Effector CD4-positive, alpha-beta T cell (primary cell): ENCODE measurements at places on chromosomes 16 and 17.
A peak's percentile ranks its signal among the peaks of the same experiment; 100 is the strongest.

DNA sequence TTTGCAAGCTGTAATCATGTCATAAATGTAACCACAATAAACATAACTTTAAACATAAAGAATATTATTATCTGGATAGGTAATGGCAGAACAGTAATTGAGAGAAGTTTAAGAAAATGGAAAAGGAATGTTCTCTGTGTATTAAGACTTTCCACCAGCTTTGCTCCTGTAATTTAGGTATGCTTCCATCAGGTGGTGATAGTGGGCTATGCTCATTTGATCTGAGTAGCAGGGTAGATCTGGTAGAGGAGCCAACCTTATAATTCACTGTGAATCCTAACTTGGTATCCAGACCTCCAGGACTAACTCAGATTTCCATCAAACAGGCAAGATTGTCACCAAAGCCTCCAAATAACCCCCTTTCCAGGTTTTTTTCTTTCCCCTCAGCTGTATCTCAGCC, 137.9 kb upstream of the ZKSCAN2 start:
- no peak for DNase-seq

- DNase-seq, result peak; percentile 98
Observed at GRCh38 chr16:67521095-67521804, 7.4 kb upstream of the RIPOR1 start.

GRCh38 chr17:37088459-37088858, 139.7 kb downstream of the AATF start:
- DNase-seq, result no peak

DNA sequence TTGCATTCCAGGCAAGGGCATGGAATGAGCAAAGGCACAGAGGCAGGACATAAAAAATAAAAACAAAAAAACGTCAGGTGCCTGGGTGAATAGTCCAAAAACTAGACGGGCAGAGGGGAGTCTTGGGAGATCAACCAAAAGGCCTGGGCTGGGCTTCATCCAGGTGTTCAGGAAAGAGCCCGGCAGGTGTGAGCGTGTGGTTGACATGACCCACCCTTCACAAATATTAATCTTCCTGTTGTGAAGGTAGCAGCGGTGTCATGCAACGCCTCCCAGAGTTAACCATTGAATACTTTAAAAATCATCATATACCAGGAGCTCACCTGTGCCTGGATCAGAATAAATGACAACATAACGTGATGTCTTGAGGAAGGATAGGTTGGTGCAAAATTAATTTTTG, 90.6 kb downstream of the USP22 start:
- no peak for DNase-seq

DNA sequence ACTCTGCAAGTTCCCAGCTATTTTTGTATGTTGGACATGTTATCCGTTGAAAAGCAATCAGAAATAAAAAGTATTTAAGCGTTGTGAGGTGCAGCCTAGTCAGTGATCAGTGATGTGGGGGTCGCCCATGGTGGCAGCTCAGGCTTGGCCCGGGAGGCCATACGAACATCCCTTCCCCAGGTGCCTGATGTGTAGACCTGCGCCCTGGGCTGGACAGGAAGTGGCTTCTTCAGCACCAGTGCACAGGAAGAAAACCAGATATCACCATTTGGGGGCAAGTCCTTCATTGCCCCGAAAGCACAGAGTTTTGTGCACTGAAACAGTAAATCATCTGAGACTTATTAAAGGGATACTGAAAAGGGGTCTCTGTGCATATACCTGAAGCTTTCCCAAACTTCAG, 98.9 kb downstream of the SOCS1 start:
- DNase-seq, result no peak

DNA sequence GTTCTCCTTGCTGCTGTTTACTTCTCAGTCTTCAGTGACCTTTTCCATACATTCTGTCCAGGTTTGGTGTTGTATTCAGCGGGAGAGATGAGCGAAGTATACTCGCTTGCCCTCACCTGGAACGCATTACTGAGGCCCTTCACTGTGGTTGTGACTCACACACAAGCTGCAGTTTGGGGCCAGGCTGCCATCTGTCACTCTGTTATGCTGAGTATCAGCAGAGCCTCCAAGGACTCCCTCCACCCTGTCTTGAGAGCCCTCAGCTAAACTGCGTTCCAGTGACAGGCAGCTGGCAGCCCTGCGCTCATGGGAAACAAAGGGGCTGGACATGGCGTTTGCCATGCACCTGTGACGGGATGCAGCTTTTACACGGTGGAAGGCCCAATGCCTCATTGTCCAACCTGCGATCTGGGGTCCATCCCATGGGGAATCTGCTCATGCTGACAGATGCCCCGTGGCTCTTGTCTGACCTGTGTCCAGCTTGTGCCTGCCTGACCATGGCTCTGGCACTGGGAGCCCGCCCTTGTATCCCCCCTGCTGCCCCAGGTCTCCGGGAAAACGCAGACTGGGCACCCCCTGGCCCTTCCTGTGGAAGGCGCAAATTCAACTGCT, 6.5 kb upstream of the ZNF778 start:
- DNase-seq, result no peak

DNA sequence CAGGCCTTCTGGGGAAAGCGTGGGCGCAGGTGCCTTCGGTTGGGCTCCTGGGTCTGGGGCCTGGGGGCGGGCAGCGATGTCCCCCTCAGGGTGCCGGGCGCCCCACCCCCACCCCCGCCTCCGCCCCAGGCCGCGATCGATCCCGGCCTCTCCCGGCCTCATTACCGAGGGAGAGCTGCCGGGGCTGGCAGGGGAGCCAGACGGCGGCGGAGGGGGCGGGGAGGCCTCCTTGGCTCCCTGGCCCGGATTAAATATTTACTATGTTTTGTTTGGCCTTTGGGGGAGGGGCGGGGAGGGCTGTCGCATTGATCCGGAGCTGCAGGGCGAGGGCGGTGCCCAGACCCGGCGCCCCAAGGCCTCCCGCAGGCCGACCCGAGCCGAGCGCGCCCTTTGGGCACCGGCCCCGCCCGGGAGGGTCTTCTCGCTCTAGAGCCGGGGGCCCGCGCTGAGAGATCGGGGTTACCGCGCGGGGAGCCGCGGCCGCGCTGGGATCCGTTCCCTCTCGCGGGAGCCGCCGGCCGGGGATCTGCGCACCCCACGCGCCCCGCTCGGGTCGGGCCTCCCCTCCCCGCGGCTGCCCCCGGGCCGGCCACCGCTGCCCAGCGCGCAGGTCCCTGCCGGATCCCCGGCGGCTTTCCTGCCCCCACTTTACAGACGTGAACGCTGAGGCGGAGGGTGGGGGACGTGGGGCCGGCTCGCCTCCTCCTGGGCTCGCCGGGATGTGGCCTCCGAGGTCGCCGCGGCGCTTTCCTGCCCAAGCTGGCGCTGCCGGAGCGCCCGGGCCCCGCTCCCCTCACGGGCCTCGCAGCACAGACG, 27.0 kb downstream of the RTN4RL1 start:
- no peak for DNase-seq

GRCh38 chr17:30824002-30824355, 513 bp downstream of the CRLF3 start:
- no peak for DNase-seq

GRCh38 chr17:38898812-38899348, 26.5 kb upstream of the LASP1NB start:
- peak; percentile 77 for DNase-seq

GRCh38 chr17:69762766-69763165, 312.3 kb upstream of the KCNJ16 start:
- no peak for DNase-seq

DNA sequence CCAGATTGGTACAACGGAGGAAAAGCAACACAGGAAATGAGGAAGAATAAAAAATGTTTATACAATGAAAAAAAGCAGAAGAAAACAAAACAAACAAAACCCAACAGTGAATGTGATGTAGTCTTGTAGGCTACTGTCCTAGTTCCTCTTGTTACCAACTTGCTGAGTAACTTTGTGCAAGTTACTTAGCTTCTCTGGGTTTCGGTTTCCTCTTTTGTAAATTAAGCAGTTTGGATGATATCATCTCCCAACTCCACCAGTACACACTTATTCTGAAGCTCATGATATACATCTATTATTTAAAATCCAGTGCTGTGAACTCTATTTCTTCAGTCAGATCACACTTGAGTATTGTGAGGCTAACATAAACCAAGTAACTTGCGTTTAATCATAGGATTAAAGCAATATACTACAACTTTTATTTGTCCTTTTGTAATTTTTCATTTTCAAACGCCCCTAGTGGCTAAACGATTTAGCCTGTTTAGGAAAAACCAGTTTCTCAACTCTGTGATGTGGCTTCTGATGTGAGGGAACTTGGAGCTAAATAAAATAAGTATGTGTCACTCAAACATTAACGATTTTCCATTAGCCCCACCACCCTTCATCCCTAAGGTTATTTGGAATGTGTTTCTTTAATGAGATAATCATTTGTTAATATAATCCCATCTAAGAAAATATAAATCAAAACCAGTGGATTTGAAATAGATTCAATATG, 1.4 kb upstream of the UNK start:
- no peak for DNase-seq

DNA sequence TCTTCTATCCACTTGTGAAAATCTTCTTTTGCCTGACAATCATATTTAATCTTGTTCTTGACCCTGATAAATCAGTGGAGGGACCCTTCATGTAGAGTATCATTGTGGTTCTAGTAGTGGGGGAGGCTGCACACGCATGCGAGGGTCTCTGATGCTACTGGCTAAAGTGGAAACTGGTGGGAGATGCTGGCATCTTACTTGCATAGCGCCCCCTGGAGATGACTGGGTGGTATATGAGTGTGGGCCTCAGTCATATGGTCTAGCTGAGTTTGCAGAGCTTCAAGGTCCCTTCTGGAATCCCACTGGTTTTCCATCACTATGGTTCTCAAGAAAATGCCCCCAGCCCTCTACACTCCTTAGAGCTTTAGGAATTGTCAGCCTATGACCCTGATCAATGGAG, 236.4 kb upstream of the AXIN2 start:
- peak; percentile 3 for DNase-seq

DNA sequence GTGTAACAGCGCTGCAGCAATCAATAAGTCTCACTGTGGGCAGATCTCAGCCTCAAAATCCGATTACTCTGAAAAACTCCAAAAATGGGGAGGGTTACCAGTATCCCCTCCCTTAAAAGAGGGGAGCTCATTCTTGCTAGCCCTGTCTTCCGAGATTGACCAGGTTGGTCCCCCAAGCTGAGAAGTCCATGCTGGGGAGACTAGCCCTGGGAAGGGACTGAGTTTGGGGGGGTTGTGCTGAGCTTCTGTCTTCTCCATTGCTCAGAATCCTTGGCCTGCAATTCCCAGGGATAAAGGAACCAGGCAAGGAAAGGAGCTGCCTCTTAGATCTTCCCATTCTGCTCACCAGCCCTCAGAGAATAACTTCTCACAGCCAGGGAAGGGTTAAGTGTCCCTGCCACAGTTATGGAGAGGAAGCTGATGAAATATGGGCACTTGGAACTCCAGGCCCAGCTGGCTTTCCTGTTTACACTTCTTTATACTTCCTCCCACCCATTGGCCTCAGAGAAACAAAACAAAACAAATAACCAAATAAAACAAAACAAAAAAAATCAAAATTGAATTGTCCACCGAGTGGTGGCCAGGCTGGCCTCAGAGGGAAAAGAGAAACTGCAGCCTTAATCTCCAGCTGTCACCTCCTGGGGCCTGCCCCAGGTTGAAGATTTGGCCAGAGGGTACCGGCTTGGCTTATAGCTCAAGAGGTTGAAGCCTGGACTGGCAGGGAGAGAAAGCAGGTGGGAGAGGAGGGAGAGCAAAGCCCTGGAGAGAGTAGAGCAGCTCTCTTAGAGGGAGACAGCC, 2.6 kb downstream of the HOXB3 start:
- DNase-seq, result no peak

DNA sequence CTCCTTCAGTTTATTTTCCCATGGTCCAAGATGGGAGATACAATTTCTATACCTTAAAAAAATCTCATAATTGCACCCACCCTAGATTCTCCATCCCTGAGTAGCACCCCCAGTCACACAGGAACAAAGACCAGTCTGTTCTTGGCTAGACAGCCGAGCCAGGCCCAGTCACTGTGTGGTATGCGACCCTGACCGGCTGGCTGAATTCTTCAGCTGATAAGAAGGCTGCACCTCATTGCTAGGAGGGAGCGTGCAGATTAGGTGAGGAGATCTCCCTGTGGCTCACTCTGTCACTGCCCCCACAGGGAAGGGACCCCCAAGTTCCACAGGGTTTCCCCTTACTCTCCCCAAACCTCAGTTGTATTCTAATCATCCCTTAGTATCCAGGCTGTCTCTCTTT, 138.7 kb downstream of the SALL1 start:
- DNase-seq, result no peak

GRCh38 chr16:50692999-50693781, at the start of gene NOD2:
TSS of gene NOD2 (plus strand) at chr16:50693606. CDS start at chr16:50699496, 5,890 bp downstream.
- peak; percentile 16 for DNase-seq

DNA sequence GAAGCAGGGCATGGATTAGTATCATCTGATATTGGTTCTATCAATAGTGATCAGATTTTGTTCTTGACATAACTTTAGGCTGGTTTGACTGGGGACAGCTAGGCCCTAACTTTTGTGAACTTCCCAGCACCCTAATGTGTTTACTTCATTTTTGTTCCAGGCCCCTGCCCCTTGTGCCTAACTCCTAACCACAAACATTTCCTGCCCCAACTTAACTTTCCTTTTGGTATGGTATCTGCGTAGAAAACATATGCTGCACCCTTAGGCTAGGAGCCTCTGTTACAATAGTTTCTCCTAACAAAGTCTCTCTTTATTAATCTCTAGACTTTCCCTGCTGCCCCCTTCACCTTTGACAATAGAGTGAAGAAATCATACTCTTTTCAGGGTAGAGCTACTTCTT, 2.5 kb downstream of the ADPRM start:
- no peak for DNase-seq

DNA sequence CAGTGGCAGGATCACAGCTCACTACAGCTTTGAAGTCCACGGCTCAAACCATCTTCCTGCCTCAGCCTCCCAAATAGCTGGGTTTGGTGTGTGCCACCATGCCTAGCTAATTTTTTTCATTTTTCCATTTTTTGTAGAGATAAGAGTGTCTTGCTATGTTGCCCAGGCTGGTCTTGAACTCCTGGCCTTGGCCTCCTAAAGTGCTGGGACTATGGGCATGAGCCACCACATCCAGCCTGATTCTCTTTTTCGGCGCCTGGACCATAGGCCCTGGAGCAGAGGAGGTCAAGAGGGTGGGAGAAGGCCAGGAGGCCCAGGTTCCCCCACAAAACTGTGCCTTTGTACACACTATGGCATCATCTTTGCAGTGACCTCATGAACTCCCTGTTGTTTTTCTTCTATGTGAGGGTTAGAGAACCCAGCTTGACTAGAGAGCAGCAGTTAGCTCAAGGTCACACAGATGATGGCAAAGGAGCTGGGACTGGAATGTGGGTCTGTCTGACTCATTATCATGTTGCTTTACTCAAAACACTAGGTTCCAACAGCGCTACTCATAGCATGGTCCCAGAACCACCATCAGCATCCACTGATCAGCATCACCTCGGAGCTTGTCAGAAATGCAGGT, 16.3 kb downstream of the SCN4A start:
- no peak for DNase-seq

- no peak for DNase-seq
Observed at GRCh38 chr16:12461201-12461600, 342.5 kb downstream of the CPPED1 start.

GRCh38 chr16:23943604-23944003, 107.8 kb downstream of the PRKCB start:
- DNase-seq, result no peak

DNA sequence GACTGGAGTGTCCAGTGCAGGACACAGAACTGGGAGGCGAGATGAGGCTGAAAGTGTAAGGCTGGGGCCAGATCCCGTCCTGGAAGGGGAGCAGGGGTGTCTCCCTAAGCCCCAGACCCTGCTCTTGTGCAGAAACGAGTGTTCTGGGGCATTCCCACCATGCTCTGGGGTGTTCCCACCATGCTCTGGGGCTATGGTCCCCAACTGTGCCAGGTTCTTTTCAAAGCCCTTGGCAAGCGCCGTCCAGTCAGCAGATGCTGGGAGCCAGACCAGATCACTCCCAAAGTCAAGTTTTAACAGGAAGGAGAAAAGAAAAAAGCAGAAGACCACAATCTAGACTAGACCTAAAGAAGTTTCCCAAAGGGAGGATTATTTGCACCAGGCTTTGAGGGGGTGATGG, 2.5 kb downstream of the TAX1BP3 start:
- DNase-seq, result no peak
